ENCODE measurements at places on chromosomes 11 and 22.

- peak; percentile 66 for DNase-seq
Measured at GRCh38 chr22:20243537-20244249, 24.4 kb downstream of the RTN4R start.

DNA sequence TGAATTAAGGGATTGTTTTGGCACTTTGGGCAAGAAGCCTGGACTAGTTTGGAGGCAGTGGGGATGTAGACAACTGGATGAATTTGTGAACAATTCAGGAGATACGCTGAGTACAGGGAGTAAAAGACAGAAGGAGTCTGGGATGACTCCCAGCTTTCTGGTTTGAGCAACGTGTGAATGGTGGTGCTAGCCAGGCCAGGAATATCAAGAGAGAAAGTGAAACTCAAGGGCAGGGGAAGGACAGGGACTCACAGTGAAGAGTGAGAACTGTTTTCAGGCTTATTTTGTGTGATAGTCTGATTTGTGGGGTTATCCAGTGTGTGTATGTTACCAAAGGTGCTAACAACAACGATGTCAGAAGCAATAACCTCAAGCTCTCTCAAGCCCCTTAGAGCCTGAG lies 15.9 kb downstream of the CHRM1 start:
- no peak for DNase-seq

DNA sequence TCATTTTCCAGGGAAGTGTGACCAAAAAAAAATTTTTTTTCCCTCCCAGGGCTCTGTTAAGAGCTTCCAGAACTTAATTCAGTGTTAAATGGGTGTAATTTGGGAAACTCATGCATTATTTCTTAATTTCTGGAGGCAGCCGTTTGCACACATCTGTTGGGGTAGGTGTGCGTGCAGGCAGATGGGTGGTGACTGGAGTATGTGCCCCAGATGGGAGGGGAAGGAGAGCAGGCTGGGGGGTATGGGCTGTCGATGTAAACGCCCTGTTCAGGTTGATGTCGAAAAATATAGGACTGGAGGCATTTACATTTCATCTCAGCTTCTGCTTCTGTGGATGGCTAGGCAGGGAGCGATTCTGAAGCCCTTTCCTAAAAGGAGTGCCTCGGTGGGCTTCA lies 13.7 kb upstream of the SHISAL1 start:
- no peak for DNase-seq

- DNase-seq, result no peak
Measured at GRCh38 chr11:68980776-68981065, at the start of gene MRGPRD. MRGPRD (minus strand) TSS chr11:68980986; CDS start chr11:68980986, 0 bp downstream.

DNA sequence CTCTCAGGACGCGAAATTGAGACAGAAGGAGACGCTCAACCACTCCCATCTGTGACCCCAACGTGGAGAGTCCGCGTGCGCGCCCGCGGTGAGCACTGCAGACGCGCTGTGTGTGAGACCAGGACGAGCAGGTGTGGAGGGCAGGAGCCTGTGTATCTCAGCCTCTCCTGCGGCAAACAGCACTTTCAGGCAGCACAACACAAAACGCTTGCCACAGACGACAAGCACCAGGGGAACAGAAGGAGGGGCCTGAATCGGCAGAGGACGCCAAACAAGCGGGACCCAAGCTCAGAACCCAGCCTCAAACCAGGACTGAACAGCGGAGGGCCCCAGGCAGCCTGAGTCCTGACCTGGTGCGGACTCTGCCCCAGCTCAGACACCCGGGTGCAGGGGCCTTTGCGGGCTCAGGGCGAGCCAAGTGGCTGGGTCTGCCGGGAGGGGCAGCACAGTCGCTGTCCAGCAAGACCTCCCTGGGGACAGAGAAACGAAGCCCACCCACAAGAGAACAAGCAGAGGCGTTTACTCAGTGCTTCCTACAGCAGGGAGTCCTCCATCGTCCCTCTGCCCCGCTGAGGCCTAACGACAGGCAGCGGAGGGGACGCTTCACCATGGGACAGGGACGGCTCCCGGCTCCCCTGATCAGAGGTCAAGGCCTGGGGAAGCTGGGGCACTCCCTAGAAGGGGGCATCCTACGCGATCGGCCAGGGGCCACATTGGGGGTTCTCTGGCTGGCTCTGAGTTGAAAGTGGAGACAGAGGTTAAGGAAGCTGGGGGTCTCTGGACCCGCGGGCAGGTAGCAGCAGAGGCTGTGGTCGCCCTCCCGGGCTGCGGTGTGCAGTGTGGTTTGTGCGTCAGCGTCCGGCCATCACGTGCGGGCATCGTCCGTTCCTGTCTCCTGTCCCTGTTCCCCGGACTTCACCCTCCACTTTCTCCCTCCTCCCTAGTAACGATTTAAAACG lies 560.8 kb downstream of the BRD1 start:
- no peak for DNase-seq

DNA sequence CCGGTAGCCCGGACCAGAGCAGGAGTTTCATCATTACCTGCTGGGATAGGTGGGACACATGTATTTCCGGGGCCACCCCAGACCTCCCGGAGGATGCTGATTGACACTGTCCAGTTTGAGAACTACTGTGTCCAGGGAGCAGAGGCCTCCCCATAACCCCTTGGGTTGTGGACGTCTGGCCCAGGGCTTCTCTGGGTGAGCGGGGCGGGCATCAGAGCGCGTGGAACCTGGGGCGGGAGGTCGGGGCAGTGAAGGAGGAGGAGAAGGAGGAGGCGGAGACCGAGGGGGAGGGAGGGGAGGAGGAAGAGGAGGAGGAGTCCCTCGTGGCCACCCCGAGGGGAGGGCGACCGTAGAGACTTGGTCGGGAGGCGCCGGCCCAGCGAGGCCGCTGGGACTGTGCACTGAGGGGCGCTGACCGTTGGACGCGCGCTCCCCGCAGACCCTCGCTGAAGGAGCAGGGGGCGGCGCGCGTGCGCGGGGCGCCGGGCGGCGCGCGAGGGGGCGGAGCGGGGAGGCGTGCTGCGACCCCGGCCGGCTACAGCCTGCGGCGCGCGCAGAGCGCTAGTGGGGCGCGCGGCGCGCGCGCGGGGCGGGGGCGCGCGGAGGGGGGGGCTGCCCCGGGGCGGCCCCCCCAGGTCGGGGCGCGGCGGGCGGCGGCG lies at the start of gene GRK3:
GRK3 (plus strand) TSS at position 356 of the 659 bp plus-strand sequence. CDS start 366 bp downstream, outside the sequence.
- peak; percentile 75 for DNase-seq

DNA sequence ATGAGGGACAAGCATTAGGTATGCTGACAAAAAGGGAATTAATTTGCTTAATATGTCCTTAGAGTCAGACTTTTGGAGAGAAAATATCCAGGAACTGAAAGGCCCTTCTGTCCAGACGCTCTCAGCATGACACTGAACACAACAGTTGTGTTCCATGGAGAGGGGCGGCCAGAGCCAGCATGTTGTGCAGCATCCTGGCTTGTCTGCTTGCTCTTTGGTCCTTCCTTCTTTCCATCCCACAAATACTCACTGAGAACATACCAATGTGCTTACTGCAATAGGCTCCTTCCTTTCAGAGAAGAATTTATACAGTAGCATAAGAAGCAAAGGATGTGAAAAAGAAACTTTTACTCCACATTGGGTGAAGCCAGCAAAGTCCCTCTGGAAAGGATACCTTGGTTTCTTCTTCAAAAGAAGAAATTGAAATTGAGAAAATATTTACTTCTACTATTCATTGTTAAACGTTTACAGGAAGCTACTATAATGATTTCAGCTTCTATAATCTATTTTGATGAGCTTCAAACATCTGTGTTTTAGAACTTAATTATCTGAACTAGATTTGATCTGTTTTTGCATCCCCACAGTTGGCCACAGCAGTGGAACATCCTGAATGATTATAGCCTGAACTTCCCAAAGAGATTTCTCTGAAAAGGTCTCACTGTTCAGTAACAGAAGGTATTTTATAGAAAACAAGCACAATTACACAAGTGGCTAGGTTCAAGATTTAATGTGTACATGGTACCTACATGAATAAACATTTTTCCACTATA lies 304.1 kb upstream of the PITPNB start:
- DNase-seq, result no peak

Data from stimulated activated naive CD8-positive, alpha-beta T cell treated with anti-CD3 and anti-CD28 coated beads, Interleukin-15, Interleukin-2, amounts not matched to agents 100 U/mL and 50 U/mL, for 24 hours (primary cell).